ENCODE measurements at places on chromosomes 1 and 21. TPM values are rescaled to one million over a fixed set of nuclear protein-coding genes. Genes with fewer than 3 reads are reported as not detected.

- no peak for DNase-seq
Measured at GRCh38 chr1:6065093-6065858, 19.6 kb downstream of the KCNAB2 start.

- DNase-seq: no peak
Measured at GRCh38 chr1:228411121-228411520, 4.5 kb upstream of the TRIM11 start.

Gene ADAMTS5
- 6.6 TPM for total RNA-seq

Gene KISS1
- total RNA-seq: not detected

DNA sequence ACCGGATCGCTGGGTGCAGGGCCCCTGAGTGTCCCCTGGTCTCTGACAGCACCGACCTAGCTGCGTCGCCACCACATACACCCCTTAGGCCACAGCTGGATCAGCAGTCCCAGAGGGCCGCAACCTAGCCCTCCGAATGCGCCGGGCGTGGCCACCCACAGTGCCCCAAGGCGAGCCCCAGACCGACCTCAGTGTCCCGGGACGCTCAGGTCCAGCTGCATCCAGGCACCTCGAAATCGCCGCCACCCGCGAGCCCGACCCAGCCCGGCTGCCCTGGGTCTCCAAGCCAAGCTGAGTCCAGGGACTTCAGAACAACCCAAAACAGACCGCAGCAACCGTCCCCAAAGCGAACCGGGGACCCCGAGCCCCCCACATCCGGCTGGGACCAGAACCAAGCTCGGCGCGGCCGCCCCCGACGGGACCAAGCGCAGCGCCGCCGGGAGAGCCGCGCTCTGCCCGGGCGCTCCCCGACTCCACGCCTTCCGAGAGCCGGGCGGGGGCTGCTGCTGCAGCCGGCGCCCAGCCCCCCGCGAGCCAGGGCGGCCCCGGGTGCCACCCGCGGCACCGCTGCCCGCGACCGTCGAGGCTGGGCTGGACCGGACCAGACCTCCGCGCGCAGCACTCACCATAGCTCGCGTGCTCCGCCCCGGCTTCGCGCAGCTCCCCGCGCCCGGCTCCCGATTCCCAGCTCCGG, 54.6 kb upstream of the ECE1 start:
- no peak for DNase-seq

DNA sequence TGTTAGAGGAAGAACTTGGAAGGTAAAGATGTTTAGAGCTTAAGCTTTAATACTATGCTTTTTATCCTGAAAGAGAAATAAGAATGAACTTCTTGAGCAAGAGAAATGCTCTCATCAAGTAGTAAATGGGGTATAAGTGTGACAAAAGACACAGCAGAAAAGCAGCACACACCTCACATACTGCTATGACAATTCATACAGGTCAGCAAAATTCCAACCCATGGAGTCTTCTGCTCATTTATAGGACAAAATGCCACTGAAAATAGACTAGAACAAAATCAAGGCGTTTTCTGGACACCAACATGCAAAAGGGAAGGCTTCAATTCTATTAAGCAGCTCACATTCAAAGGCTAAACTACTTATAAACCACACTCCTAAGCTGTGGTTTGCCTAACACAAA, 61.2 kb downstream of the EYA3 start:
- no peak for DNase-seq

GRCh38 chr1:1565340-1565739, 9.3 kb downstream of the SSU72 start:
- no peak for DNase-seq

- no peak for DNase-seq
Measured at GRCh38 chr1:36170643-36171412, 14.9 kb downstream of the MAP7D1 start.

DNA sequence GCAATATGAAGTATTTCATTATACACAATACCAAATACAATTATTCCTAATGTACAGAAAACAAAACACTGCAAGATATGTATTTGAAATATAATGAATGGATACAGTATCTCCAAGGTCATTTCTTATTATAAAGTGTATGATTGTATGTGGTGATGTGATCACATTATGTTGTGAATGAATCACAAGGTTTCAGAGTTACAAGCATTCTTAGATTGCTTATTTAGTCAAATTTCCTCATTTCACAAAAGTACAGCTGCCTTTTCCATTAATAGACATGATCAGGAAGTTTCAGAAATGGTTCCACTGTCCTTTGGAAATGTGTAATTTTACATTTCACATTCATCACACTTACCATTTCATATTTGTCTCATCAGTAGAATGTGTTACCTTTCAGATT, 28.3 kb upstream of the NEK7 start:
- no peak for DNase-seq

Measured in transverse colon (tissue), 4 donors.